ENCODE measurements at places on chromosomes 3 and 15.
A peak's percentile ranks its signal among the peaks of the same experiment; 100 is the strongest.

DNA sequence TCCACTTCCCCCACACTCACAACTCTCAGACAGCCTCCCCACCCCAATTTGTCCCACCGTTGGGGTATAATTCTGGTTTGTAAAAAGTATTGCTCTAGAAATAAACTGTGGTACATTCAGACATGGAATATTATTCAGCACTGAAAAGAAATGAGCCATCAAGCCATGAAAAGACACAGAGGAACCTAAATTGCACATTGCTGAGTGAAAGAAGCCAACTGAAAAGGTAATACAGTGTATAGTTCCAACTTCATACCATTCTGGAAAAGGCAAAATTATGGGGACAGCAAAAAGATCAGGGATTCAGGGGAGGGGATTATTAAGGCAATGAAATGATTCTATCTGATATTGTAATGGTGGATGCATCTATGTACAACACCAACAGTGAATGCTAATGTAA lies 10.5 kb downstream of the ANXA2 start:
- DNase-seq: no peak

- no peak for DNase-seq
These were observed 423.6 kb upstream of the TPM1 start for GRCh38 chr15:62618846-62619504.

GRCh38 chr15:64635499-64636495 lies 139.6 kb downstream of the RBPMS2 start:
- DNase-seq: peak; percentile 57

DNA sequence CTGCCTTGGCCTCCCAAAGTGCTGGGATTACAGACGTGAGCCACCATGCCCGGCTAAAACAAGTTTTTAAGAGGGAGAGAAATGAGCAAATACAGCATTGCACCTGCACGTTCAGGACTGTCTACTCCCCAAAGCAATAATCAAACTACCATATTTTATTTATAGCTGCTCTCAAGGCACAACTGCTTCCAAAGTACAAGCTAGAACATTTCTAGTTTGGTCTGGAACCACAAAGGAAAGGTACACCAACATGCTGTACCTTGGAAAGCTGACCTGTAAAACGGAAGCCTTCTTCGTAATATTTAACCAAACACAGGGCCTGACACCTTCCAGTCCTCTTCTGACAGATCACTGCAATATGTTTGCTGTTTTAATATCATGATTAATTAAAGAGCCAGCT lies 14.5 kb upstream of the VGLL4 start:
- no peak for DNase-seq

- no peak for DNase-seq
These were observed 32.8 kb downstream of the PLSCR1 start for GRCh38 chr3:146511402-146512134.

All from NCI-H1417 treated with DMSO at 0.1 percent for 48 hours (cell line).